ENCODE measurements at places on chromosomes 2 and 18.

- no peak overlapping the region for H3K4me3 ChIP-seq
- H3K36me3 ChIP-seq = peaks cover 43% of the 10 kb centered on the region
- no peaks in the 10 kb centered on the region for H3K27me3 ChIP-seq
- peak; percentile 76 for DNase-seq
Measured at GRCh38 chr2:3465328-3465727, 54.0 kb downstream of the ADI1 start.

DNA sequence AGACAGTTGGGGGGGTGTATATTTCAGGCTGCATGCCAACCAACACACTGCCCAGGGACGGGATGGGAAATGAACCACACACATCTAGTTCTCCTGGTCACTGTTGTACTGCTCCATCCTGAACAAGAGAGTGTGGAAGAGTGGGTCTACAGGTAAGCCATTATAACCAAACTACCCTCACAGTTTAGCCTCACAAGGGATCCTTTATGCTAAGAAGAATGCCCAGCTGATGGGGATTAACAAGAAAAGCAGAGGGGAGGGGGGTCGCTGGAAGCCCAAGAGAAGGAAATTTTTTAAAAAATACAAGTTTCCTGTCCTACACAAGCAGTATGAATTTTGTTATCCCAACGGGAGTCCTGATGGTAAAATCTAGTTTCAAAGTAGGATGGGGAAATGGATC is 16.1 kb downstream of the SPRED2 start:
- H3K27ac ChIP-seq = no peak overlapping the region
- DNase-seq = no peak
- no peak overlapping the region for H3K4me3 ChIP-seq
- H3K4me1 ChIP-seq = peaks cover 13% of the 10 kb centered on the region
- no peaks in the 10 kb centered on the region for H3K27me3 ChIP-seq

- H3K27me3 ChIP-seq = no peaks in the 10 kb centered on the region
- no peak overlapping the region for H3K27ac ChIP-seq
- peaks cover 29% of the 10 kb centered on the region for H3K4me1 ChIP-seq
- peak; percentile 95 for DNase-seq
Measured at GRCh38 chr2:120825370-120826259, 89.9 kb downstream of the GLI2 start.

DNA sequence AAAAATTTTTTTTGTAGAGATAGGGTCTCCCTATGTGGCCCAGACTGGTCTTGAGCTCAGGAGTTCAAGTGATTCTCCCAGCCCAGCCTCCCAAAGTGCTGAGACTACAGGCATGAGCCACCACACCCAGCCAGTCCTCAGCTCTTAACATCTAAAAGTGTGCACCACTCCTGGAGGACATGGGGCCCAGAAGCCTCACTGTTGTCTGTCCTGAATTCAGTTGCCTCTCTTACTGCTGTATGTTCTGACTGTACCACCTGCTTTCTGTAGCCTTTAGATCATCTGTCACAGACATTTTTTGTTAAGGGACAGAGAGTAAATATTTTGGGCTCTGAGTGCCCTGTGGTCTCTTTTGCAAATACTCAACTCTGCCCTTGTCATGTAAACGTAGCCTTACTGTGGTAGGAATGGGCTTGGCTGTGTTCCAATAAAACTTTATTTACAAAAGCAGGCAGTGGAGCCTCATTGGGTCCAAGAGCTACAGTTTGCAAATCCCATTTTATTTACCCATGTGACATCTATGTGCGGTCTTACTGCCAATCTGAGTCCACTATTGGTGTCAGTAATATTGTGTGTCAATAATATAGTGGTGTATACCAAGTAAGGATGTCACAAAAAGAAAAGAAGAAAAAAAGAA is 38.1 kb downstream of the TMEM37 start:
- no peak overlapping the region for H3K4me3 ChIP-seq
- no peaks in the 10 kb centered on the region for H3K4me1 ChIP-seq
- DNase-seq = peak; percentile 18
- no peaks in the 10 kb centered on the region for H3K36me3 ChIP-seq
- H3K27ac ChIP-seq = no peak overlapping the region

- peak; percentile 35 for DNase-seq
- H3K27me3 ChIP-seq = no peaks in the 10 kb centered on the region
- H3K4me3 ChIP-seq = no peak overlapping the region
- peaks cover 41% of the 10 kb centered on the region for H3K4me1 ChIP-seq
Measured at GRCh38 chr18:48784656-48785055, 166.1 kb downstream of the SMAD7 start.

GRCh38 chr2:45253151-45253550 is 243.9 kb upstream of the SIX2 start:
- H3K27me3 ChIP-seq = no peaks in the 10 kb centered on the region
- H3K36me3 ChIP-seq = no peaks in the 10 kb centered on the region
- H3K27ac ChIP-seq = no peak overlapping the region
- no peaks in the 10 kb centered on the region for H3K4me1 ChIP-seq
- no peak for DNase-seq

DNA sequence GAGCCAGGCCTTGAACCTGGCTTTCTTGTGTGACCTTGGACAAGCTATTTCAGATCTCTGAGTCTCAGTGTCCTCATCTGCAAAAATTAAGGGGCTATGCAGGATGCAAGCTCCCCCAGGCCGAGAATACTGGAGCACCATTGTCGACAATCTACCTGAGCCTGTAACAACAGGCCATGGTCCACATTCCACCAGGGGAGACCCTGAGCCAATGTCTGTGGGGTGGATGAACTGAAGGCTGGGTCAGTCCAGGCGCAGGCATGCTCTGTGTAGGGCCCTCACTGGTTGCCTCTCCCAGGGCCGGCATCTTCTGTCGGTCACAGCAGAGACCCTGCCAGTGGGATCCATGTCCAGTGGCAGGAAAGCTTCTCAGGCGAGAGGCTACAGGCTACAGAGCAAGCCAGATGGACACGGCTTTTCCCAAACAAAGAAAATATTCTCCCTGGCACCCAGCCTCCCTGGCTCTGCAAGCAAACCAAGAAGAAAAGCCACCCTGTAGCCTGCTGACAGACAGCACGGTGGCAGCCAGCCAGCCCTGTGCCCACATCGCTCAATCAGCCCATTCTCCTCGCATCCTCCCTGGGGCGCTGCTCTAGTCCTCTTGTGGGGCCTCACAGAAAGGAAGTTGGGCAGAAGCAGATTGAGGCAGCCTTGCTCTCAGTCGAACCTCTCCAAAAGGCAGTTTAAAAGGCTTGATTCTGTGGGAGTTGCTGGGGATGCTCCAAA is 48.7 kb upstream of the FZD7 start:
- H3K36me3 ChIP-seq = no peaks in the 10 kb centered on the region
- no peak overlapping the region for H3K27ac ChIP-seq
- H3K4me3 ChIP-seq = no peak overlapping the region
- H3K27me3 ChIP-seq = no peaks in the 10 kb centered on the region
- peaks cover 8% of the 10 kb centered on the region for H3K4me1 ChIP-seq
- DNase-seq = no peak

- H3K27ac ChIP-seq = no peak overlapping the region
- DNase-seq = peak; percentile 66
- H3K4me3 ChIP-seq = no peak overlapping the region
- H3K27me3 ChIP-seq = no peaks in the 10 kb centered on the region
- no peaks in the 10 kb centered on the region for H3K36me3 ChIP-seq
Measured at GRCh38 chr2:222734703-222735014, 63.2 kb downstream of the MOGAT1 start.

GRCh38 chr18:46140173-46140572 is 36.0 kb downstream of the HAUS1 start:
- no peaks in the 10 kb centered on the region for H3K27me3 ChIP-seq
- peaks cover 4% of the 10 kb centered on the region for H3K4me1 ChIP-seq
- no peaks in the 10 kb centered on the region for H3K36me3 ChIP-seq
- H3K27ac ChIP-seq = no peak overlapping the region
- H3K4me3 ChIP-seq = no peak overlapping the region
- no peak for DNase-seq

- H3K27me3 ChIP-seq = peaks cover 10% of the 10 kb centered on the region
- H3K4me1 ChIP-seq = no peaks in the 10 kb centered on the region
- H3K27ac ChIP-seq = no peak overlapping the region
- H3K36me3 ChIP-seq = no peaks in the 10 kb centered on the region
- no peak for DNase-seq
Measured at GRCh38 chr2:174544156-174544555, 53.4 kb downstream of the WIPF1 start.

- no peak overlapping the region for H3K27ac ChIP-seq
- no peaks in the 10 kb centered on the region for H3K27me3 ChIP-seq
- no peak for DNase-seq
- peaks cover 25% of the 10 kb centered on the region for H3K36me3 ChIP-seq
- no peak overlapping the region for H3K4me3 ChIP-seq
- H3K4me1 ChIP-seq = no peaks in the 10 kb centered on the region
Measured at GRCh38 chr2:203045867-203046266, 31.2 kb downstream of the NBEAL1 start.

GRCh38 chr18:58562146-58562998 is 66.5 kb downstream of the ALPK2 start:
- no peaks in the 10 kb centered on the region for H3K27me3 ChIP-seq
- H3K4me3 ChIP-seq = no peak overlapping the region
- peak; percentile 47 for DNase-seq
- peaks cover 22% of the 10 kb centered on the region for H3K36me3 ChIP-seq
- peaks cover 2% of the 10 kb centered on the region for H3K4me1 ChIP-seq

GRCh38 chr2:54512663-54513362 is 56.7 kb downstream of the SPTBN1 start:
- no peaks in the 10 kb centered on the region for H3K36me3 ChIP-seq
- peaks cover 5% of the 10 kb centered on the region for H3K4me1 ChIP-seq
- H3K27ac ChIP-seq = no peak overlapping the region
- DNase-seq = no peak
- H3K4me3 ChIP-seq = no peak overlapping the region

- H3K4me1 ChIP-seq = no peaks in the 10 kb centered on the region
- peak; percentile 73 for DNase-seq
- no peaks in the 10 kb centered on the region for H3K36me3 ChIP-seq
- H3K27ac ChIP-seq = no peak overlapping the region
- no peak overlapping the region for H3K4me3 ChIP-seq
Measured at GRCh38 chr2:98269274-98269673, 77.0 kb upstream of the CNGA3 start.

DNA sequence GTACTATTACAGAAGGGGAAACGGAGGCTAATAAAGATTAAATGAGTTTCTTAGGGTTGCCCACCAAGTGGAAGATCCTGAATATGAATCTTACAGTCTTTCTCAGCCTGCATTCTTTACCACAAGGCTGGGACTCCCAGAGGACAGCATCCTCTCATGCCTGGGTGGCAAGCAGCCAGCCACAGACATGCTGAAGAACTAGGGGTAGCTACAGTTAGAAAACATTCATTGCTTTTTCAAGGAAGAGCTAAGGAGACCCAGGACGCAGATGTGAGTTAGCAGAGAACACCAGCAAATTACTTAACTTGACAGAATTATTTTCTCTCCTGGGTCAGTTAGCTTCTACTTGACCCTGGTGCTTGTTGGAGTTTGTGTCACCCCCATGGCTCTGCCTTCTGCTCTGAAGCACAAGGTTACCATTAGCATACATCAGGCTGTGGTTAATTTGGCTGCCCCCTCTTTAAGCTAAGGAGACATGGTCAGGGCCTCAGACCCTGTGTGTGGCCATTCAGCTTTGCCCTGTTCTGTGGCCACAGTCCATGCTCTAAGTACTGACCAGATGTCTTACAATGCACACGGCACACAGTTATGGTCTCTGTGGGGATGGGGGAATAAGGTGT is 132.3 kb upstream of the TNP1 start:
- H3K4me1 ChIP-seq = no peaks in the 10 kb centered on the region
- no peak overlapping the region for H3K27ac ChIP-seq
- peaks cover 18% of the 10 kb centered on the region for H3K27me3 ChIP-seq
- no peak for DNase-seq

GRCh38 chr2:238571661-238572372 is 145.1 kb downstream of the ASB1 start:
- no peak overlapping the region for H3K4me3 ChIP-seq
- H3K27me3 ChIP-seq = peaks cover 34% of the 10 kb centered on the region
- H3K27ac ChIP-seq = no peak overlapping the region

DNA sequence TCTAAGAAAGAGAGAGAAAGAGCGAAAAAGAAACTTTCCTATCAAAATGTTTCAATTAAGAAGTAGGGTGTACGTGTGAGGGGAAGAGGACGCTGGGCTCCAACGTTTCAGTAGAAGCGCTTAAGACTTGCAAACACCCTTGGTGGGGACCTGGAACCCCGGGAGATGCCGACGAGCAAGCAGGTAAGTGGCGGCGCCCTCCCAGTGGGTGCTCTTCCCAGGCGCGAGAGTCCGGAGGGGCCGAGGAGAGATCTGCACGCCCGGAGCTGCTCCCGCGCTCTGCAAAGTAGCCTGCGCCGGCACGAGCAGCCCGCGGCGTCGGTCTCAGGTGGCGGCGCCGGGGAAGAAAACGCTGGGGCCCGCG is 678 bp upstream of the OTX1 start:
- no peak overlapping the region for H3K27ac ChIP-seq
- peaks cover 9% of the 10 kb centered on the region for H3K4me1 ChIP-seq
- H3K36me3 ChIP-seq = peaks cover 6% of the 10 kb centered on the region

- no peaks in the 10 kb centered on the region for H3K27me3 ChIP-seq
- peak overlapping the region; percentile 38 for H3K27ac ChIP-seq
- no peak for DNase-seq
- peaks cover 10% of the 10 kb centered on the region for H3K4me1 ChIP-seq
- peaks cover 4% of the 10 kb centered on the region for H3K36me3 ChIP-seq
- H3K4me3 ChIP-seq = peak overlapping the region; percentile 93
Measured at GRCh38 chr2:102736110-102736409, 25.8 kb upstream of the TMEM182 start.

GRCh38 chr2:1988049-1988448 is 243.7 kb upstream of the PXDN start:
- H3K36me3 ChIP-seq = no peaks in the 10 kb centered on the region
- H3K27me3 ChIP-seq = no peaks in the 10 kb centered on the region
- no peak for DNase-seq

- no peaks in the 10 kb centered on the region for H3K27me3 ChIP-seq
- H3K4me1 ChIP-seq = no peaks in the 10 kb centered on the region
- H3K36me3 ChIP-seq = no peaks in the 10 kb centered on the region
- H3K4me3 ChIP-seq = no peak overlapping the region
- no peak overlapping the region for H3K27ac ChIP-seq
Measured at GRCh38 chr2:100494712-100495111, 24.4 kb downstream of the NMS start.

DNA sequence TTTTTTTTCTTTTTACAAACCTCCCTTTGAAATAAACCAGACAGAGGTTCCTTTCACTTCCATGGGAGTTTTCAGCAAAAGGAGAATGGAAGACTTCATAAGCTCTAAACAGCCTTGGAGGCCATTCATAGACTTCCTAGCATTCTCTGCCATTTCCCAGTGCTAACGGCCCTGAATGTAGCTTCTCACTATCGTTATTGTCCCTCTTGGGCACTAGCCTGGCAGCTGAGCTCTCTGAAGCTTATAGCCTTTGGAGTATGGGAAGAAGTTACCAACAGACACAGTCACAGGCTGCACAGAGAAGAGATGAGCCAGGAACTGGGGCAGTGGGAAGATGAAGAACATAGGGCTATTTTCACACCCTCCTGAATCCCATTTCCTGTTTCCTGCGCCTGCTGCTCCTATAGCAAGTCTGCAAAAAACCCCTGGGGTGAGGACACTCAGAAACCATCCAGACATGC is 29.1 kb upstream of the EPC2 start:
- no peak for DNase-seq
- no peak overlapping the region for H3K4me3 ChIP-seq
- no peaks in the 10 kb centered on the region for H3K36me3 ChIP-seq
- H3K27ac ChIP-seq = no peak overlapping the region

GRCh38 chr2:187994464-187995331 is 297.0 kb upstream of the GULP1 start:
- H3K4me1 ChIP-seq = no peaks in the 10 kb centered on the region
- peaks cover 2% of the 10 kb centered on the region for H3K27me3 ChIP-seq
- no peaks in the 10 kb centered on the region for H3K36me3 ChIP-seq
- no peak for DNase-seq

Measured in osteoblast (primary cell).